ENCODE measurements at places on chromosomes 16 and 17.
A peak's percentile ranks its signal among the peaks of the same experiment; 100 is the strongest.

- DNase-seq: peak; percentile 53
Observed at GRCh38 chr16:1771188-1771863, at the start of gene NME3. Gene NME3, minus strand, starts transcription at chr16:1771543. Its CDS starts 9 bp downstream, at chr16:1771534.

GRCh38 chr17:8724451-8724850, 20.2 kb downstream of the CCDC42 start:
- no peak for DNase-seq

GRCh38 chr17:74454197-74455024, 12.0 kb upstream of the CD300A start:
- no peak for DNase-seq

GRCh38 chr16:14196011-14196410, 124.9 kb downstream of the MRTFB start:
- no peak for DNase-seq

- no peak for DNase-seq
Observed at GRCh38 chr17:80738020-80738808, 193.6 kb downstream of the RPTOR start.
